ENCODE measurements at places on chromosomes 7 and 10.

DNA sequence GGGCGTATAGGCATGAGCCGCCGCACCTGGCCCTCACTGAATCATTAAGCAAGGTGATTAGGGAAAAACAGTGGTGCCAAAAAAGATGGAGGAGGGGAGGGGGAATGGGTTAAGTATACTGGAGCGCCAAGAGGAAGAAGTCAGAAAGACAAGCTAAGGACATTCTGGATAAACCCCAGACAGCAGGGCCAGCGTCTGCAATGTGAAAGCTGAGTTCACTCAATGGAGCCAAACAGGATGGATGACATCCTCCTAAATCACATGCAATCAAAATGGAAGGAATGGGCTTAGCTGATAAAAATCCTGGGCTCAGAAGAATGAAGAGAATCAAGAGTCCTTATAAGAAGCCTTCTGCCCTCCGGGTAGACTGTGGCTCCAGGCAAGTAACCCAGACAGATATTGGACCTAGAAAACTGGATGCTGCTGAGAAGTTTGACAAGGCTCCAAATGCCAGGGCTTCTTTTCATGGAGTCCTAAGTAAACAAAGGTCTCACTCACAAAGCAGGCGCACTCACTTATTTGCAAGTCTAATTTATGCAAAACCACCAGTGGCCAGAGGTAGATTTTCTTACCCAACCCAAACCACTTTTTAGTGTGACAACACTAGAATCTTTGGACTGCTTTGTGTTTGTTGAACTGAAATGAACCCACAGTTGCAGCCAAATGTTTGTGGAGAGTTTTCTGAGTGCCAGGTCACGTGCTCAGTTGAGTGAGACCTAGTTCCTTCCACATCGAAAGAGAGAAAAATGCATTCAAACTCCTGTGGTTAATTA, 519.1 kb upstream of the AUTS2 start:
- no peak for DNase-seq

DNA sequence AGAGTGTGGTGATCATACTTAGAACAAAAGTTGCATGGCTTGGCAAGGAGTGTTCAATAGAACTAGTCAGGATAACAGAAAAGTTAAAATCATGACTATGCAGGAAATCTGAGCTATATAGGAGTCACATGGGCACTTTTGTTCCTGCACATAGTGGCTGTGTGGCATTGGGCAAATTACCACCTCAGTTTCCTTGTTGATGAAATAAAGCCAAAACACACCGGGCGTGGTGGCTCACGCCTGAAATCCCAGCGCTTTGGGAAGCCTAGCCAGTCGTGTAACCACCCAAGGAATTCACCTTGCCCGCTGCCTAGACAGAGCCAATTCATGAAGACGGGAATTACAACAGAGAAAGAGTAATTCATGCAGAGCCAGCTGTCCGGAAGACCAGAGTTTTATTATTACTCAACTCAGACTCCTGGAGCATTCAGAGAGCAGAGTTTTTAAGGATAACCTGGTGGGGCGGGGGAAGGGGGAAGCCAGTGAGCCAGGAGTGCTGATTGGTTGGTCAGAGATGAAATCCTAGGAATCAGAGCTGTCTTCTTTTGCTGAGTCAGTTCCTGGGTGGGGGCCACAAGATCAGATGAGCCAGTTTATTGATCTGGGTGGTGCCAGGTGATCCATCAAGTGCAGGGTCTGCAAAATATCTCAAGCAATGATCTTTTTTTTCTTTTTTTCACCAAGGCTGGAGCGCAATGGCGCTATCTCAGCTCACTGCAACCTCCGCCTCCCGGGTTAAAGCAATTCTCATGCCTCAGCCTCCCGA, 6.4 kb upstream of the MKRN1 start:
- DNase-seq = no peak

- DNase-seq = no peak
These were observed 58.3 kb downstream of the CDHR3 start for GRCh38 chr7:106021151-106022067.

DNA sequence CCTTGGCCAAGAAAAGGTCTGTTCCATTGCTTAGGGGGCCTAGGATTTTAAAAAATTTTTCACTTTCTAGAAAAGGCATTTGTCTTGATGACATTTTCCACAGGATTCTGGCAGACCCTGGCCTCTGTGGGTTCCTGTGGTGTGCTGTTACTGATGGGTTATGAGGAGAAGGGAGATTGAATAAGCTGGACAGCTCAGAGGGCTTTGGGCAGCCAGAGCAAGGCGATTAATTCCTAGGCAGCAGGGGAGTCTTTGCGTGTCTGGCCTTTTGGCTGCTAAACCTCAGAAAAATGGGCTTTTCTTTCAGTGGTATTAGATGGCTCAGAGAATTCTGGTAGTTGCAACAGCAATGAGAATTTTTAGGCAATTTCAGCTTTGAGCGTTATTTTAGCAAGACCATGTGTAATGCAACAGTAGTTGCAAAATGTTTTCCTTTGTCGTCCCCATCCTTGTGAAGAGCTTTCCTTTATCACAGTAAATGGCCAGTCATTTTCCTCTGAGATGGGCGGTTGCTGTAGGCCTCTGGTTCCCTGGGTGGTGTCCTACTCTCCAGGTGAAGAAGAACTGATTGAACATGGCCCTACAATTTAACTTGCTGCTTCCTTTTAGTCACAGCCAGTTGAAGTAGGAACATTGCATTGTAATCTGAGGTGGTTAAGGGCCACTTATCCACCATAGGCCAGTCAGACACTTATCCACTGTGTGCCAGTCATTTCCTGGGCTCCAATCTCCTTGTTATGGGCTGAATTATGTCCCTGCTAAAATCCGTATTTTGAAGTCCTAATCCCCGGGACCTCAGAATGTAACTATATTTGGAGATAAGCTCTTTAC, 43.2 kb downstream of the SH2D4B start:
- DNase-seq = no peak

DNA sequence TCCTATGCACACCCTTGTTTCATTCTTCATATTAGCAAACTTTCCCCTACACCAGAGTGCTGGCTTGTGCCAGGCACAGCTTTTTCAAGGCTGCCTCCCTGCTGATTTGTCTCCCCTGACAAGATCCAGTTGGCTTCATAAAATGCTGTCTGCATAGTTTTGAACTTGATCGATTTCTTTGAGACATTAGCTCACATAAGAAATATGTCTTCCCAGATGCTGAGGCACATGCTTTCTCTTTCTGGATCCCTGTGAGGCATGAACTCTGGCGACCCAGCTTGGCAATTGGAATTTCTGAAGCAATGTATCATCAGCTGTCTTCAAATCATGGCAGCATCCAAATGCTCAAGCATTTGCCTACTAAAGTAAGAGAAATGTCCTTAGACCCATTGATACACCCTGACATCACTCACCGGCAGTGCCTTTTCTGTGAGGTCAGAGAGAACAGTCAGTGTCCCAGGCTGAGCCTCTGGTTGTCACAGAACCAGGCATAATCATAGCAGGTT, 616.4 kb upstream of the GHITM start:
- no peak for DNase-seq

- no peak for DNase-seq
These were observed 289.7 kb downstream of the FRMD4A start for GRCh38 chr10:14040787-14041631.

- no peak for DNase-seq
These were observed 40.9 kb downstream of the CCNY start for GRCh38 chr10:35377050-35377728.

- DNase-seq = no peak
These were observed 14.3 kb downstream of the ZMIZ2 start for GRCh38 chr7:44762726-44763522.

DNA sequence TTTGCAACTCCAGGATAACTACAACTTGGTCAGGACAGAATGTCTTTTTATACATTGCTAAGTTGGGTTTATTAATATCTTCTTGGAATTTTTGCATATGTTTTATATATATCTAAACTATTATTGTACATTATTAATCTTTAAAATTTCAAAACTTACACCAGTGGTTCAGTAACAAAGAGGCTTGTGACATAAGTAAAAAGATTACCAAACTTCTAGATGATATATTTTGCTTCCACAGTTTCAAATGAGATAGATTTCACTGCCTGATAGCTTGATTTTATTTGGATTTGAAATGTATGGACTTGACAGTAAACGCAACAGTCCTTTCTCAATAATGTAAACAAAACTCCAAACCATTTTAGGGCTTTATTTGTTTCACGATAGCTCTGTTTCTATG, 701.2 kb upstream of the IGFBP3 start:
- DNase-seq = no peak

DNA sequence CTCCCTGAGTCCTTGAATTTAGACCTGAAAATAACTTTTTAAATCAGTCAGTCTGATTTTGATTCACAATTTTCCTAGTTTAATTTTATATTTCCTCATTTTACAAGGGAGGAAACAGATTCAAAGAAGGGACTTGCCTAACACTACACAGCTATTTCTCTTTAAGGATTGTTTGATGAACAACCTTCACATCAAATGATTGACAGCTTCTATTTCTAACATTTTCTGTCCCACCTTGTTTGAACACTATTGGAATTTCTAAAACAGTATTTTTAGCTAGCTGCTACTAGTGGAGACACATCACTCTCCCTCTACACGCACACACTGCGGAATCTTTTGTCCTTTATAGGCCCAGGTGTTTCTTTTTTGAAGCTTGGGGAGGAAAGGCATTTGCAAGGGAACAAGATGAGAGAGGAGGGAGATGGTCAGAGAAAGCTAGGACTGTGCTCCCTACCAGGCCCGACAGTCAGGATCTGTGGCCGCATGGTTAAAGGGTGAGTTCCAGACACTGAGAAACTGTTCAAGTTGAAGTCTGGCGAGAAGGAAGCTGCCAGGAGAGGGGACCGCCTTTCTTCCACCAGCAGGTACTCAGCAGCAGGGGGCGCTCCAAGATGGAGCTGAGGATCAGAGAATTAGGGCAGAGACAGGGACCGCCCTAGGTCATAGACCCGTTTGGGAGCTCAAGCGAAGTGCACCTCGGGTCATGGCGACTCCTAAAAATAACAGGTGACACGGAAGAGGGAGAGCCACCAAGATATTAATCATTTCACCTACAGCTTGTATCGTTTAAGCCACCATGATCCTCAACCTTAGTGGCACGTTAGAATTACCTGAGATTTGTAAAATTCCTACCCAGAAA, 49.7 kb downstream of the DNAJC12 start:
- DNase-seq = peak; percentile 76

- no peak for DNase-seq
These were observed 31.7 kb downstream of the ZNF775 start for GRCh38 chr7:150410680-150411346.

DNA sequence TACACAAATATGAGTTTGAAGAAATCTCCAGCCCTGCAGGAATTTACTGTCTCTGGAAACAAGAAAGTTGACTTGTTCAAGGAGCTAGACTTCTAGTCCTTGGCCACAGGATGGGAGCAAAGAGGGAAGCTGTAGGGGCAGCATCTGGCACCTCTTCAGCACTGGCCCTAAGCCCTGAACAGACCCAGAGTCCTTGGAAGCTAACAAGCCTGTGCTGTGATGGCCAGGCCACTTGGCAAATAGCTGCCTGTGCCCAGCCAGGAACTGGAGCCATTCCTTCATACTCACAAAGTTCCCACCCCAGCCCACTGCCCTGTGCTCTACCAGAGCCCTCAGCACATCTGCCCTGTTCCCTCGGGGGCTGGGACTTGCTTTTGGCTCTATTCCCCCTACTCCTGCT, 9.4 kb upstream of the COL13A1 start:
- no peak for DNase-seq

DNA sequence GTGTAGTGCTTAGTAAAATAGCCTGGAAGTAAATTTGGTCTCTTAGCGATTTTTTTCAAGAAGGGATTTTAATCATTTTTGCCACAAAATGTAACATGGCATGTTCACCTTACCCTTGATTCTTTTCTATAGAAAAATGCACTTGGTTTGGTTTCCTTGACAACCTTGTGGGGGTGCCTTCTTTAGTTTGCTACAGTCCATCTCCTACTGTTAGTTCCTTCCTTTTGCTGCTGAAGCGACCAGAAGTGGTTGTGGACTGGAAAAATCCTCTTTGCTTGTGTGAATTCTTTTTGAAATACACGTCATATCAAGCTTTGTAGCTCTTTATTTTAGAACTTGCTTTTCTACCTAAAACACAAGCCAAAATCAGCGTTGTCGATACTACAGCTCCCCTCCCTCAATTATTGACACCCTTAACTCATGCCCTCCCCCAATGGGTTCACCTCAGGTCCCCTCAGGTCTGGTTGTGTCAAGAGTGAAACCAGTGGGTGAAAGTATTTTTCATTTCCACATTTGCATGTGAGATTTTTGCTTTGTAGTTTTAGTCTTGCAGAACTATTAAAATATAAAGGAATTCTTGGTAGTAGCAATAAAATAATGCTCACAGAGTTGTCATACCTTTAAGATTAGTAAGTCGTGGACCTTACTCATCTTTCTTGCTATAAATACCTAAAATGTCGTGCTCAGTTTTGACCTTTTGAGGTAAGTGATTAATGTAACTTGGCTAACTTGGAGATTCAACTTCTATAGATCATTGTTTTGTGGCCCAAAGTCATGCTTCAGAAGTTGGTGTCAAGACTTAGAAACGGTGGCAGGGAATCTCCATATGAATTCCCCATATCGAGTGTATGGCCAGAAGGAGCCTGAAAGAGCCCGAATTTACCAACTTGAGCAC, 1.5 kb downstream of the ACTR3B start:
- DNase-seq = no peak

DNA sequence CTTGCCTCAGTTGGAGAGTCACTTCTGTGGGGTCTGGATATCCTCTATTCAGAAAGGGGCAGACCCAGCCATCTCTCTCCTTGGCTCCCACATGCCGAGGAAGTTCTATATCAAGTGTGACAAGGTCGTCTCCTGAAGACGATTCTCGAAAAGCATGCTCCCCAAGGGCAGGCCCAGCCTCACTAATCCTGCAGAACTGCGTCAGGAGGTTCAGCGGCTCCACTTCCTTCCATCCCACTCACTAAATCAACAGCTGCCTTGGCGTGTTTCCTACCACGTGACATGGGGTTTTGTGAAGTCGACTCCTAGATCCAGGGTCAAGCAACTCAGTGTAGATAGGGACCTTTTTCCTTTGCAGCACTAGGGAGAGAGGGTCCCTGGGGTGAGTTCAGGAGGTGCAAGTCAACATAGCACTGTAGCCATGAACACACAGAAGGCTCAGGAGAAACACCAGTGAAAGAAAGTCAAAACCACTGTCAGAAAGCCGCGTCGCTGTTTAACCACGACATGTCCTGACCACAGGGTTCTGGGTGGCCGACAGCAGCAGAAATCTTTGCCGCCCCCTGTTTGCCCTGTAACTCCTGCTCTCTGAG, 156.4 kb downstream of the PRPF18 start:
- DNase-seq = no peak
